Naive thymus-derived CD8-positive, alpha-beta T cell (primary cell): ENCODE measurements at places on chromosomes 2 and 18. TPM values are rescaled to one million over a fixed set of nuclear protein-coding genes. Genes with fewer than 3 reads are reported as not detected.

Gene TUBA3D
- not detected for polyA plus RNA-seq

Gene DSG1
- polyA plus RNA-seq: not detected

DNA sequence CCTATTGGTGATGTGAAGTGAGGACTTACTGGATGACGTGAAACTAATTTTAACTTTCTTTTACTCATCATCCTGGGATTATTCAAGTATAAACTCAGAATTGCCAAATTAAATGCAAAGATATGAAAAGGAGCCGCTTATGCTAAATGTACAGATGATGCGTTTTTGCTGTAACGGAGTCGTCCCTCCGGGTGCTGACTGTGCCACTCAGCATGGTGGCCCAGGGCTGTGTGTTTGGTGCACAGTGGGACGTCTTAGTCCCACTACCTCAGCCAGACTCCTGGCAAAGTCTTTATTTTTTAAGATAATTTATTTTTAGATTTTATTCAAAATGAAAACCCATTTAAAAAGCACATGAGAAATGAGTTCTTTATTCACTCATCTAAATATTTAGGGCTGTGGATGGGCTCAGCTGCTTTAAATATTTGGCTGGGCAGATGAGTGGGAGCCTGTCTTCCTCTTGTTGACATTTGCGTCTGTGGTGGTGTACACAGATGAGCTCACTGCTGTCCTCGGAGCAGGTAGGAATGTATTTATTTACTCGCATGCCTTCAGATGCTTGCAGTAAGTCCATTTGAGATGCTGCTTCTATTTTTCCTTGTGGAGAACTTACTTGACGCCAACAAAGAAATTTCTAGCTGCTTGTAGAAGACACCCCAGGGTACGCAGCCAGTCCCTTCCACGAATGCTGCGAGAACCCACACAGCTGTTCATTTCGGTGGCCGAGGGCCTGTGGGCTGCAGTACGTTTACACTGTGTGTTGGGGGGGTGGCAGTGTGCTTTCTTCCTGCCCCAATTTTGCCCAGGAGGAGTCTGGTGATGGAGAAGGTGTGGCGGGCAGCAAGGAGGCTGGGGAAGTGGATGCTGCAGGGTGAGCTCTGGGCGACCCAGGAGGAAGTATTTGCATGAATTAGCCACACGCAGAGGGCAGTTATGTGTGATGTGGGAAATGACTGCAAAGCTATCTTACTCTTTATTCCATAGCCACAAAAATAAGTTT, 105.0 kb downstream of the AGAP1 start:
- no peak for DNase-seq

- no peak for DNase-seq
Measured at GRCh38 chr18:62736077-62736855, 20.9 kb downstream of the PHLPP1 start.

- no peak for DNase-seq
Measured at GRCh38 chr2:7048762-7049294, 131.6 kb downstream of the RNF144A start.
